ENCODE measurements at places on chromosomes 3 and 15. TPM values are rescaled to one million over a fixed set of nuclear protein-coding genes. Genes with fewer than 3 reads are reported as not detected.

The SLC22A14 gene
- total RNA-seq, result 1.3 TPM

The NUP210 gene
- 19.4 TPM for total RNA-seq

The EPM2AIP1 gene
- 59.2 TPM for total RNA-seq

The COLQ gene
- 14.4 TPM for total RNA-seq

The A4GNT gene
- not detected for total RNA-seq

The GHSR gene
- not detected for total RNA-seq

The CCDC54 gene
- 1.6 TPM for total RNA-seq

The DUOX1 gene
- not detected for total RNA-seq

The CPLX3 gene
- 1.6 TPM for total RNA-seq

The CYP1A1 gene
- total RNA-seq, result 0.31 TPM

The PIGZ gene
- 9.1 TPM for total RNA-seq

The LRRC34 gene
- 11.6 TPM for total RNA-seq

The ARGFX gene
- total RNA-seq, result not detected

The ZNF621 gene
- 22.2 TPM for total RNA-seq

The LRTM1 gene
- total RNA-seq, result not detected

The STRIT1 gene
- not detected for total RNA-seq

The SLC2A2 gene
- total RNA-seq, result not detected
